GOT3 (cell line): ENCODE measurements at places on chromosomes 12 and 14.

DNA sequence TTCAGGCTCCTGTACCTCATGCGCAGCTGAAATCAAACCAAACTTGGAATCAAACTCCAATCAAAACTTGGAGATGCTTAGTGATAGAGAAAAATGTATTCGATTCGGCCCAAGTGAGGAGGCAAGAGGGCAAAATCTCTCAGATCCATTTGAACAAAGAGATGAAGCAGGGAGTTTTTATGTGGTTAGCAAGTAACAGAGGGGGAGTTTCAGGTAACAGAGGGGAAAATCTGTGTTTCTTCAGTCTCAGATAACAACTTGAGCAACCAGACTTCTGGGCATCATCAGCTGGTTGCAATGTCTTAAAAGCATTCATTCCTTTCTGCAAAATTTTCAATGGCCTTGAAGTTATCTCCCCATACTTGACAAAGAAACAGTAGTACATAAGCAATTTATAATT, 245.1 kb upstream of the AVPR1A start:
- no peak for DNase-seq

- DNase-seq, result no peak
Observed at GRCh38 chr12:77894556-77894955, 63.9 kb downstream of the NAV3 start.

DNA sequence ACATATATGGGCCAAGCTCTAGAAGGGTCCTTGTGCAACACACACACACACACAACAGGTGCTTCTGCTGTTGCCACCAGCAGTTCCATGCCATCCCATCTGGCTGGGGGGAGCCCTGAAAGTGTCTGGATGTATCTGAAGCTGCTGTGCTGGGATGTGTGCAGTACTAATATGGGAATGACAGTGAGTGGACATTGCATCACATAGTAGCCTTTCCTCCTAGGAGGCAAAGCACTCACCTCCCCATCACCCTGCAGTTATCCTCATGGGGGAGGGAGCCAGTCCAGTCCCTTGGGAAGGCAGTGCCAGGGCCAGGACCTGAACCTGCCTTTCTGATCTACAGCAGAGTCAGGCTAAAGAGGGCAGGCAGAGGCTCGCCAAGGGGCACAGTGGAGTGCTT, 208.9 kb downstream of the CACNA1C start:
- DNase-seq, result no peak

- no peak for DNase-seq
Observed at GRCh38 chr12:50984586-50985298, 32.4 kb downstream of the HIGD1C start.
